ENCODE measurements at places on chromosomes 12 and 14.

- no peak for DNase-seq
Measured at GRCh38 chr12:7433276-7433822, 10.6 kb downstream of the CD163L1 start.

DNA sequence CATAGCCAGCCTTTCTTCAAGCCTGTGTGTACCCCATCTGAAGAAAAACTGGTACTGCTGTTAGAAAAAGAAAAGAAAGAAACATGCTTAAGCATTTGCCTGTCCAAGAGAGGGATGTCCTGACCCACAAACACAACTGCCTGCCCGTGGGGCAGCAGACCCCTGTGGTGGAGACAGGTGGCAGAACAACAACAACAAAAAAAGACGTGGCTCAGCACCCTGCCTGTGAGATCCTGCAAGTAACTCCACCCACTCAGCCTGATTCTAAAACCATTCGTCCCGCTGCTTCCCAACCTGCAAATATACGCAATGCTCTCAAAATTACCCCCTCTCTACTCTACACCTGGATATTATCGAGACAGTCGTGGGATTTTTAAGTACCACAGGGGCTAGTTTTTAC is 64.9 kb upstream of the ZDHHC17 start:
- DNase-seq = no peak

- no peak for DNase-seq
Measured at GRCh38 chr12:95608252-95609033, 57.2 kb upstream of the USP44 start.

- no peak for DNase-seq
Measured at GRCh38 chr14:81400852-81401251, 728 bp upstream of the STON2 start.

DNA sequence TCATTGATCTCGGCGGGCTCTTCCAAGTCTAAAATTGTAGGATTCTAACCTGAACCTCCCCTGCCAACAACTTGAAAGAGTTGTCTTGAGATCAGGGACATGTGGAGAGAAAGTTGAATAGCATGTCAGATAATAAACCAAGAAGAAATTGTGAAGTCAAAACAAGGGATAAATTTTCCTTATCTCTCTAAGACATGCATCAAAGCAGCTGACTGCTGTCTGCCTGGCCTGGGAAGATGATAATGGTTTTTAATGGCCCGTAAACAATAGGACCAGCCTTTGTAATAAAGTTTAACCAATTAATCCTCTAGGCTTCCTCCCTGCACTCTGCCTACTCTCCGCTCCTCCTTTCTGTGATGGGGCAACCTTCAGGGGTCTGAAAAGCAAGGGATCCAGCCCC is 67.9 kb downstream of the DPF3 start:
- no peak for DNase-seq

GRCh38 chr12:101671157-101671791 is 26.2 kb upstream of the CHPT1 start:
- DNase-seq = no peak

- no peak for DNase-seq
Measured at GRCh38 chr12:95335948-95336347, 118.3 kb downstream of the VEZT start.

DNA sequence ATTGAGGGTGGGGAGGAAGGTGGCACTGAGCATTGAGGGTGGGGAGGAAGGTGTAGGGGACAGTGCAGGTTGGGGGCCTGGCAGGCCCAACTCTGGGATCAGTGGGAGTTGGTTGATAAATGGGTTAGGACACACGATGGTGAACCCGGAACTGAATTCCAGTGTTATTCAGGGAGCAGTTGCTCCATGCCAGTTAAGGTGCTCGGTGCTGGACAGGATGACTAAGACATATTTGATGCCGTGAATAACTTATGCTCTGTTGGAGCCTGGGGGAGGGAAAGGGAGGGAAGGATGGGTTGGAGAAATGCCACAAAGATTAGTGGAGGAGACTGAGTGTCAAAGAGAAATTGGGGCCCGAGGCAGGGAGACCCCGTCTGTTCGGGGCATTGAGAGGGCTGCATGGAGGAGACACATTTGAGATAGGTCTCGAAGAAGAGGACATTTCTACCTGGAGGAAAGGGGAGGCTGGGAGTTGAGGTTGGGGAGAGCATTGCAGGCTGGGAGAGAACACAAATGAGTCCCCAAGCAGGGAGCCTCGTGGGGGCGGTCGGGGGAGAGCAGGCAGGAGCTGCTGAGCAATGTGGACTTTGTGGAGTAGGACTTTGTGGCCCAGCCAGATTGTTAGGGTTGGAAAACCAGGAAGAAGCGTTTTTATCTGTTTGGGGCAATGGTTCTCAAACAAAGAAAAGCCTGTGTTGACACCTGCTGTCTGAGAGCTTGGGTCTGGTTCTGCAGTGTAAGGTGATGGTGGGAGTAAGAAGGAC is 65.3 kb downstream of the IQSEC3 start:
- DNase-seq = no peak

- DNase-seq = no peak
Measured at GRCh38 chr14:95577067-95577800, 42.4 kb downstream of the GLRX5 start.

GRCh38 chr12:62130834-62131552 is 129.2 kb upstream of the USP15 start:
- no peak for DNase-seq

DNA sequence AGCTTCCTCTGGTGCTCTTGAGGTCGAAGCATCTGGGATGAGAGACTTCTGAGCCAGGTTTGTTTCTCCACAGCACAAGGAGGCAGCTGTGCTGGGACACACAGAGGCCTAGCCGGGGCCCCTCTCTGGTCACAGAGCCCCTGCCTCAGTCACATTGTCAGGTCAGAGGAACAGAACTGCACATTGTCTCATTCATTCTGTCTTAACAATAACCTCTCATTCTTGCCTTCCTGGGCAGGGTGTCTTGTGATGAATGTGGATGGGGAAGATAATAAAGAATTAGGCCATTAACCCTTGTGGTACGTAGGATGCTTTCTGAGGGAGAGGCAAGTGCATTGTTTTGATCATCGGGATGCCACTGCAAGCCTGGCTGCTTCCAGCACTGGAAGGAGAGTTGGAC is 29.8 kb downstream of the FNTB start:
- DNase-seq = no peak

GRCh38 chr14:68377459-68377858 is 415.4 kb downstream of the ZFP36L1 start:
- DNase-seq = no peak

GRCh38 chr14:33232031-33232430 is 293.4 kb downstream of the NPAS3 start:
- no peak for DNase-seq

- DNase-seq = no peak
Measured at GRCh38 chr14:20676072-20676471, 8.3 kb upstream of the RNASE4 start.

DNA sequence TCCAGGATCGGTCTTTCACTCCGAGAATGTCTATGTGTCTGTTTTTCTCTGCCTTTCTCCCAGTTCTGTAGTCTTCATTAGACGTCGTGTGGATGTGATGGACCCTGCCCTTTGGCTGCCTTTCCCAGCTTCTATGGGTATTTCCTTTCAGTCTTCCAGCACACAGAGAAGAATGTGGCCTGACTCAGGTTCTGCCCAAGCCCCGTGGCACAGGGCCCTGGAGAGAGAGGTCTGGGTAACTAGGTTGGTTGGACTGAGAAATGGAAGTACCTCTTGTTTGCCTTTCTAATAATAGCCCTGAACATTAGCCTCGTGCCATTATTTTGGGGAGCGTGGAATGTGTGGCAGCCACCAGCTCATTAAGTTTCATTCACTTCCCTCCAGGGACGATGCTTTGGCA is 3.8 kb downstream of the FOXJ2 start:
- DNase-seq = no peak

- DNase-seq = no peak
Measured at GRCh38 chr12:56350662-56351061, 9.2 kb downstream of the STAT2 start.

DNA sequence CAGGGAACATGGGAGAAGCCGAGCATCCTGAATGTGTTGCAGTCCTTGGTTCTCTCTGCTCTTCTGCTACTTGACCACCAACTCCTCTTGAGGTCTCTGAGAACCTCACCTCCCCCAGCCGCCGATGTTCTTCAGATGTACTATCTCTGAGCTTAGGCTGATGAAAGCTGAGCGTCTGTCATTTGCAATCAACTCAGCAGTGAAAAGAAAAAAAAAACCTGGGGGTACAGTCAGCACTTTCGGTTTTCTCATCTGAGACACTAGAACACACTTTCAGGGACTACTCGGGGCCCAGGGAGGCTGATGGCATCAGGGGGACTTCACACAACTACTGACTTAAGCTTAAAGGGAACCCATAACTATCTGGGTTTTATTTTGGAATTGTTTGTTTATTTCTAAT is 9.6 kb upstream of the FLVCR2 start:
- no peak for DNase-seq

GRCh38 chr12:988646-989045 is 2.4 kb upstream of the ERC1 start:
- DNase-seq = no peak

DNA sequence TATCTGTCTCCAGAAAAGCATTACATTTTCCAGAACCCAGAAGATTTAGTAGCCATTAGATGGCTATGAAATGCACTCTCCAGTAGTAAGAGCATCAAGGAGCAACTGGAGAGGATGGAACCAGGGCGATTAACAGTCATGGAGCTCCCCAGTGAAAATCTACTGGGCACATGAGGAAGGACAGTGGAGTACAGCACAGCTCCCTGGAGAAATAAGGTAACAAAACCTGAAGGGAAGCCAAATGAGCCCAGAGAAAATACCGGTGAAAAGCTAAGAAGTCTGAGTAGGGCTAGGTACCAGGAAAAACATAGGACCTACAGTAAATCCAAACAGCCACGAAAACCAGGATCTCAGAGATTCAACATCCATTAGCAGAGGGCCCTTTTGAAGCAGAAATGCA is 21.6 kb downstream of the SOX5 start:
- DNase-seq = no peak
